ENCODE measurements at places on chromosomes 3 and 15.
A peak's percentile ranks its signal among the peaks of the same experiment; 100 is the strongest.

- DNase-seq, result no peak
These were observed 703.8 kb upstream of the NR2F2 start for GRCh38 chr15:95626501-95627361.

- no peak for DNase-seq
These were observed 35.8 kb upstream of the TSC22D2 start for GRCh38 chr3:150372320-150372719.

DNA sequence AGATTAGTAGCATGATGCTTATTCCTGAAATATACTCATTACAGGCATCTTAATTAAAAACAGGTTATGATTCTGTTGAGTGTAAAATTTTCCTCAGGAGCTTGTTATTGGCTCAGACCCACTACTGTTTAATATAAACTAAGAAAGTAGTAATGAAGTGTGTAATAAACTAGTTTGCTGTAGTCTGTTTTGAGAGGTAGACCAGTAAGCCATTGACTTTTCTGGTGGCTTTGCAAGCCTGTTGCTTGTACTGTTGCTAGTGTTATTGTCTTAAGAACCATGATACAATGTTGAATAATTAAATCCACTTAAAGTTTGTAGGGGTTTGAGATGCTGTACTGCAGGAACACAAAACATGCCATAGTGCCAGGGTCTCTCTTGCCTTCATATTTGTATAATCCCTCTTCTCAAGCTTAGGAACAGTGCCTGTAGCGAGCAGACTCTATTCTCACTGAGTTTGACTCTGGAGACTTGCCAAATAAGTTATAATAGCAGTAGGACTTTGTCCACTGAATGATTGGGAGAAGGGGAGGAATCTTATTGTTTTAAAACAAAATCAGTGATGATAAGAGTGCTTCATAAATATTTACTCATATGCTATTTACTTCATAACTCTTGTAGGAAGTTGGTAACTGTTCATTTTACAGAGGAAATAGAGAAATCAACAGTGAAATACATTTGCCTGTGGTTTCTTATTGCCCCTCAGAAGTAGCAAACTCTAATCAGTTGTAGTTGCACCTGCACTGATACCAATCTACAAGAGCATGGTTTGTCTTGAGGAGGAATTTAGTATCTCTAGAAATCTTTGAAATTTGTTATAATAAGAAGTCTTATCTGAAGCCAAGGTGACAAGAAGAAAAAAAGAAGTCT is 13.4 kb downstream of the TCF12 start:
- DNase-seq, result no peak

- no peak for DNase-seq
These were observed 30.7 kb downstream of the MBNL1 start for GRCh38 chr3:152299249-152299976.

DNA sequence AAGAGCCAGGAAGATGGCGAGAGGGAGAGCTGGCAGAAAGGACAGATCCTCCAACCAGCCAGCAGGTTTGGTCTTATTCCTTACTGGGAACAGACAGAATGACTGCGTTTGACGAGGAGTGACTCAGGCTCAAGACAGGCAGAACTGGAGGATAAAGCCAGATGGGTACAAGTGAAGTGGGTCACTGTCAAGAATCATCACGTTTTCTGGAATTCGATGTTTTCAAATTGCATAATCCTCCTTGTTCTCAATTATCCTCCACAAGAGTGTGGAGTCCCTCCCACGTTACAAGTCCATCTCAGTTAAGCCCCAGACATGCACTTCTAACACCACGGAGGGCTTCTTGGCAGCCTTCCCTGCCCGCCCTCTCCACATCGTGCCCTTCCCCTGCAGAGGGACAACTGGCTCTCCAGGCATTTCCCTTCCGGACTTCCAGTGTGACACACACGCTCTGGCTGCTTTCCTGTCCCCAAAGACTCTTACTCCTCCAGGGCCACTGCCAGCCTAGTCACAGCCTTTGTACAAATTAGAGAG is 183.1 kb downstream of the CHST2 start:
- peak; percentile 77 for DNase-seq

GRCh38 chr15:51443282-51443914 is 101.9 kb downstream of the GLDN start:
- no peak for DNase-seq

- DNase-seq, result no peak
These were observed 911 bp downstream of the APBA2 start for GRCh38 chr15:28886431-28887338.

GRCh38 chr15:41933326-41933725 is 39.0 kb downstream of the EHD4 start:
- DNase-seq, result no peak

DNA sequence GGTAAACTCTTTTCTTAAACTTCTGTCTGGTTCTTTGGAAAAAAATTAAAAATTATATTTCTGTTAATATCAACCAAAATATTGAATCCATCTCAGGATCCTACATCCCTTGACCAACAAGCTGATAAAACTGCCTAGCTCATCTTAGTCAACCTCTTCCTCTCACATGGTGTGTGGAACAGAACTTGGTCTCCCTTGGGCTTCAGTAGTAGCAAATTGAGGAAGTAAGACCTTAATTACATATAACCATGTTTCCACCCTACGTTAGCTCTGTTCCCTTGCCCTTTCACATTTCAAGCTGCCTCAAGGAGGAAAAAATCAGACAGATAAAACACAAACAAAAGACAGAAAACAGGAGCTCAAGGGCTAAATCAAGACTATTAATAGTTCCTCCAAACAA is 116.4 kb downstream of the GREM1 start:
- no peak for DNase-seq

GRCh38 chr3:15496341-15496664 is 25.2 kb downstream of the COLQ start:
- no peak for DNase-seq

GRCh38 chr15:83844742-83845141 is 190.8 kb downstream of the ADAMTSL3 start:
- DNase-seq, result no peak

- DNase-seq, result no peak
These were observed 43.2 kb upstream of the SPPL2A start for GRCh38 chr15:50808728-50809127.

GRCh38 chr3:87201727-87202126 is 25.4 kb upstream of the CHMP2B start:
- no peak for DNase-seq

DNA sequence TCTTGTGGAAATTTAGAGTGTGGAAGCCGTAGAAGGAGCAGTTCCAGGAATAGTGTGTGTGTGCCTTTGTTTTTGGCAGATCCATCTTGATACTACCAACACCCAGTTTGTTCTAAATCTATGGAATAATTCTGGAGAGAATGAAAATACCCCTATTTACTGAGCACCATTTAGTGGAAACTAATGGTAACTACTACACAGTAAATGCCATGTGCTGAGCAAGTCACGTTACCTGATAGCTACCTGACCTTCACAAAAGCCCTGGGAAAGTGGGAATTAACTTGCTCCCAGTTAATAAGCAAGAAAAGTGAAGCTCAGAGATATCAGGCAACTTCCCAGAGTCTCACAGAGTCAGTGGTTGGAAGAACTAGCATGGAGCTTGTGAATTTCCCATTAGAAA is 137.7 kb downstream of the ARPP21 start:
- DNase-seq, result no peak

DNA sequence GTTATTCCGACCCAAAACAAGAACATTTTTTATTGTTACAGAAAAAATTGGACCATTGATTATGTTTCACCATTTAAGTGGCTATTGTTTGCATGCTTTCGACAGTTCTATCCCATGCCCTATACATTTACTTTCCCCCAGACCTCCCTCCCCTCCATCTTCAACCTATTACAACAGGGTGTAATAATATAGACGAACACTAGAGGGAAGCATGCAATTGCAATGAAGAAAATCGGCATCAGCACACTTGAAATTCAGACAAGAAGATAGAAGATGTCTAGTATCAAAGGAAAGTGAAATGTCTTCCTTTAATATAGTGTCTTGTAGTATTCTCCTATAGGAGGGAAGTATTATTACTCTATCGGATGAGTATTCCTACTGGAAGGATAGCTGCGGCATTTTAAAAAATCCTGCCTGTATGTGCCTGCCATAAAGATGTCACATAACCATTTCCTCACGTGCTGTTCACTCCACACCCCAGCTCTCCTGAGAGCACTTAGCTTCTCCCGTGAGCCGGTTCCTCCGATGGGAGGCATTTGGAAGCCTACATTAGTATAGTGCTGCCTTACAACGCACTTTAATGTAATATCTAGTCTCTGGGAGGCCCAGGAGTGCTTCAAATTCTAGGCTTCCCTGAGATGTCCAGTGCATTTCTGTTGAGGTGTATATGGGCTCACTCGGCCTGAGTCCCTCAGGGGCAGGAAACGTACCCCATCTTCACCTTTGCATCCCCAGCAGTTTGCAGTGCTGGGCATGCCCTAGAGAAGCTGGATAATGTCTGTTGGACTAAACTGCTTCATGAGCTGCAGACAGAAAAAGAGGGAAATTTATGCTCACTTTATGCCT is 17.8 kb upstream of the ERICH6 start:
- no peak for DNase-seq

DNA sequence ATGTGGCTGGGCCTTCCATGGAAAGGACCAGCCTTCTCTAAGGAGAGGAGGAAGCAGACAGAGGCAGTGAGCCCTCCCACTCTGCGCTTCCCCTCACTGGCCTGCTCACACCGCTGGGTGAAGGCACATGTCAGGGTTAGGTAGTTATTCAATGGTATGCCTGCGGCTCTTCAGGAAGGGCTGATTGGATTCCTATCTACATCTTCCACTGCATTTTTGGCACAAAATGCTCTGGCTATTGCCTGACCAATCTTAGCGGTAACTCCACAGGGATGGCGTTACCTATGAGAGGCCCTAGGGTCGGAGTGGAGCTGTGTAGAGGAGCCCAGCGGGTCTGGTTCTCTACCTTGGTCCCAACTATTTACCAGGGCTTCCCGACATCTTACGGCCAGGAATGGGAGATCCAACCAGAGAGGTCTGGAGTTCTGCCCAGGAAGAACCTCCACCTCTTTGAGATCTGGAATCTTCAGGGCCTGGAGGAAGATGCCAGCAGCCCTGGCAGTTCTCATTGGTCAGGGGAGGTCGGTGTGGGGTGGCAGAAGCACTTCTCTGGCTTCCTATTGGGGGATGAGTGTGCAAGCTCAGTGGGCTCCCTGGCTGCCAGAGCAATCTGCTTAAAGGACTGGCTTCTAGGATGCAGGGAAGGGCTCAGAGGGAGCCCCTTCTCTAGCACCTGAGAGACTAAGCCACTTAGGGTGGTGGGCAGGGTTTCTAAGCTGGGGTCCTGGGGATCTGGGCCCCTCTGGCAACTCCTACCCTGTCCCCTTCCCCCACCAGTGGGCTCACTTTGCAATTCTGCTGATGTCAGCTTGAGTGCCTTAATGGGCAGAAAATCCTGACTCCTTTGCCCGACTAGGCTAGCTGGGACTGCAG is 24.3 kb downstream of the SNX33 start:
- DNase-seq, result no peak

DNA sequence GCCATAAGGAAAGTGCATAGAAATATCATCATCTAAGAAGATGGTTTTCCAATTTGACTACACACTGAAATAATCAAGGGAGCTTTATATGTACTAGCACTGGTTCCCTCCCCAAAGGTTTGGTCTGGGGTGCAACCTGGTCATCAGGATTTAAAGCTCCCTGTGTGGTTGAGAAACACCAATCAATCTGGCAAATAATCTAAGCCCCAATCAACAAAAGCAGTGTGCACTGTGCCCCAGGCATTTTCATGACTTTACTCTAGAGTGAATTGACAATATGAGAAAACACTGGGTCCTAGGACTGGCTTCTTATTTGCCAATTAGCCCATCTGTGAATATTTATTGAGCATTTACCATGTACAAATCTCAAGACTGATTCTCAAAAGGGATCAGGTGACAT is 255.1 kb downstream of the MEIS2 start:
- DNase-seq, result no peak
